ENCODE measurements at places on chromosomes 1 and 21.

- DNase-seq, result no peak
Observed at GRCh38 chr1:43547538-43548072, 16.9 kb downstream of the PTPRF start.

DNA sequence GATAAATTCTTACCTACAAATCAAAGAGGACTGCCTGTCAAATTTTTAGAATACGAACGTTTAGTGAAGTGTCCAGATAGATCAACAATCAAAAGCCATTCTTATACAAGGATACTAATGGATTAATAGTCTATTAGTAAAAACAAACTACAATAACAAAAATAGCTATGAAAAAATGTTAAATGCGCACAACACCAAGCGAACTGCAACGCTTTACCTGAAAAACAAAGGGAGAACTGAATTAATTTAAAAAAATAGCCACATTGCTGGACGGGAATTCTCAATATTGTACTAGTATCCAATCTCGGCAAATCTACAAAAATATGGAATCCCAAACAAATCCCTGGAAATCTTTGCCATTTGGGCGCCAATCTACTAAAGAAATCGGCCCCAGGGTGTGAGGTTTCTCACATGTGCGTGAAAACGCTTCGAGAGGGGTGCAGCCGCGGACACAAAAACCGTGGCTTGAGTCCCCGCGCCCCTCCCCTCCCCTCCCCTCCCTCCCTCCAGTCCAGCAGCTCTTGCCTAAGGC, 55.6 kb downstream of the TRAF5 start:
- no peak for DNase-seq

DNA sequence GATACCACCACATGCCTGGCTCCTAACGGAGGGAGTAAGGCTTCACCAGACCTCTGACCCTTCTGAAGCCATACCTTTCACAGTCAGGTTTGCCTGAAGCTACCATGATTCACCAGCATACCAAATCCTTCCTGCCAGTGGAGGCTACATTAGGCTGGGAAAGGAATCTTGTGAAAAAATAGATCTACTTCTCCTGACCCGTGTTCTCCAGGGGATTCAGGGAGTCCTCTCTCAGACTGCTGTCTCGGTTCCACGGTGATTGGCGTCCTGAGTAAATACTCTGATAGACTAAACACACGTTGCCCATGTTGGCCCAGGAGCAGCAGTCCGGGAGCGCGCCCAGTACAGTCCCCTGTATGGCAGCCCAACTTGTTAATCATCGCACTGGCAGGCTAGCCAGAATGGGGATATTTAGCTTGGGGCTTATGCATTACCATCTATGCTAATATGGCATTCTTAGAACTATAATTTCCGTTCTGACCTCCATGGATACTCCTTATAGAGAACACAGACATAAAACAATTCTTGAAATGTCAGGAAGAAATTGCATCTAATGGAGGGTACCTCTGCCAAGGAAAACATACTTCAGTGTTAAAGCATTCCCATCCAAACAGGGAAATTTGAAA, 173.2 kb downstream of the ROR1 start:
- DNase-seq, result no peak

GRCh38 chr1:163771637-163772036, 449.9 kb downstream of the NUF2 start:
- no peak for DNase-seq

GRCh38 chr1:222138095-222138494, 396.2 kb upstream of the DUSP10 start:
- no peak for DNase-seq

DNA sequence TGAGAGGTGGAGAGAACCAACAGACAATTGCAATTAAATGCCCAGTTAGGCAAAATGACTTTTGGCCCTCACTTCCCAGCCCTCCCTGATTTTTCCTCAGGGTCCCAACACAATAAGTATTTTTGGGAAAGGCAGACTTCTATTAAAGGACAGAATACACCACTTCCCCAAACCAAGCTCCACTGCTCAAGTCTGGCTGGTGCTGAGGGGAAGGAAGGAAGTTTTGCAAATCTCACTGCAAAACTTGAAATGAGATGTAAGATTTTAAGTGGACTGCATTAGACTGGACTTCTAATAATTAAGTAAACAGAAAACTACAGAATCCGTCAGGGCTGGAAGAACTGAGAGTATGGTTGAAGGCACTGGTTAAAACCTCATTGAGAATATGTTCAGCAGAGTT, 32.2 kb upstream of the CD1D start:
- no peak for DNase-seq

- no peak for DNase-seq
Observed at GRCh38 chr1:36323636-36324352, at the start of gene EVA1B. EVA1B (minus strand) TSS chr1:36323645; CDS start chr1:36323037, 608 bp downstream.

- no peak for DNase-seq
Observed at GRCh38 chr1:27292106-27292505, 29.9 kb upstream of the TMEM222 start.

- no peak for DNase-seq
Observed at GRCh38 chr1:150484431-150484830, 2.8 kb upstream of the TARS2 start.

- no peak for DNase-seq
Observed at GRCh38 chr1:30383221-30383711, 340.1 kb downstream of the MATN1 start.

DNA sequence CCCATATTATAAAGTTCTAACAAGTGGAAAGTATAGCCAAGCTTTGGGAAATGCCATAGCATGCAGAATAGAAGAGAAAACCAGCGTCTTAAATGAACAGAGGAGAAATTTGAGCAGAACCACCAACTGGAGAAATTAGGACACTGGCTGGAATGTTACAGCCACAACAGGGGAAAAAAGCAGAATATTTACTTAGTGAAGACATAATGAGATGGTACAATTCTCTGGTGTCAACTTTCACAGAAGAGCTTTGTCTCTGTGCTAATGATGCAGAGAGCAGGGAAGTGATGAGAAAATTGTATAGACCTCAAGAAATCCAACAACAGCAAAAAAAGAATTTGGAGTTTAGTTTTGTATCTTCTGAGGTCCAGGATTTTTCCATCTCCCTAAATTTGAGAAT, 249.7 kb downstream of the KIF26B start:
- DNase-seq, result no peak

GRCh38 chr1:197674286-197674685, 101.0 kb downstream of the DENND1B start:
- DNase-seq, result no peak

GRCh38 chr1:91073299-91073698, 51.5 kb upstream of the ZNF644 start:
- no peak for DNase-seq

- DNase-seq, result no peak
Observed at GRCh38 chr1:7003676-7004075, 218.4 kb downstream of the CAMTA1 start.

GRCh38 chr1:98921817-98922216, 82.8 kb downstream of the PLPPR5 start:
- DNase-seq, result no peak

- peak; percentile 76 for DNase-seq
Observed at GRCh38 chr1:226063224-226063976, 884 bp downstream of the H3-3A start.

DNA sequence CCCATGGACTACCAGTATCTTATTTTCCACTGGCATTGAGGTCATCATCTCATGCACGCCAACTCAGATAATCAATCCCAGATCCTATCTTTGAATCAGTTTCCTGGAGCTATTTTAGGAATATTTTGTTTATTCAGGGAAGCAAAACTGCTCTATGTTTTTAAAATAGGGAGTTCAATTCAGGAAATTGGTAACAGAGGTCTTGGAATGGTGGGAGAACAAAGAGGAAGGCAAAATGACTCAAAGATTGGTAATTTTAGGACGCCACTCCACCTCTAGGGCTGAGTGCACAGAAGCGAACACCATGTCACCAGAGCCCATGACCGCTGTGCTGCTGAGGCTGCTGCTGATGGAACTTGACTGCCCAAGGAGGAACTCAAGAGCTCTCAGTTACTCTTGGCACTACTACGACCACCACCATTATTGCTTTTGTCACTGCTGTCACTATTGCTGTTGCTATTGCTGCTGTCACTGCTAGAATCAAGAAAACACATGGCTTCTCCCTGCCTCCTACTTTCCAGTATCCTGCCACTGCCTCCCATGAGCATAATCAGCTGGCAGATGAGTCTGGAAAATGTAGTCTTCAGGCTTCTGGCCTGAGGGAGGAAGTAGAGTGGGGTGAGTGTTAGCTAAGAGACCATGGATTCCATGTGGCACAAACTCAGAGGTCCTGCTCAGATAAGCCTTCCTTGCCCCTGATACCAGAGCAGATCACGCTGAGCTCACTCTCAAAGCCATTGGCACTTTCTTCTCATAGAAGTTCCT, 71.6 kb upstream of the CNIH3 start:
- DNase-seq, result no peak

Measured in NAMALWA (cell line).